Esophagus mucosa (tissue), 1 donor: ENCODE measurements at places on chromosomes 7 and 10.
A peak's percentile ranks its signal among the peaks of the same experiment; 100 is the strongest.

DNA sequence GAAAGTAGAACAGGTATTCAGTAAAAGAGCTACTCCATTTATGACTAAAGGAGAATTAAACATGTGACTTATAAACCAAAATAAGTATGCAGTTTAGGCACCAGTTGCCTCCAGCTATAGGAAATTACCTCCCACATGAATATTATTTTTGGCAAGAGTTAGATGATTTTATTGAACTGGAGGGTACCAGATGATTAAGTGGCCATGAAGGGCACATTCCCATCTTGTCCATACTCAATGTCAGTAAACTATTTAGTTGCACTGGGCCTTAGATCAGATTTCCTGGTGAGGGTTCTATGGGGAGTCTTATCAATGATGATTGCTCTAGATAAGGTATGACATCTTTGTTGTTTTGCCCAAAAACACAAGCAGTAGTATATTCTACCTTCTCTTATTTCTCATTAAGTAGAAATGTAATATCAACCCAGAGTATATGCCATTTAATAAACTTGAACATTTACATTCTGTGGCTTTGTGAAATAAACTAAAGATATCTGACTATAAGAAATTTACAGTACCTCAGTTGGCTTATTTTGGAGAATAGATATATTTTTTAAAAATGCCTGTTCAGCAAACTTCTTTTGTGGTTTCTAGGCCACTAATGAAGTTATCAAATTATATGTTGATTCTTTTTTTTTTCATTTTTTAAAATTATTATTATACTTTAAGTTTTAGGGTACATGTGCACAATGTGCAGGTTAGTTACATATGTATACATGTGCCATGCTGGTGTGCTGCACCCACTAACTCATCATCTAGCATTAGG, 145.3 kb downstream of the SEMA3A start:
- no peak for ATAC-seq

DNA sequence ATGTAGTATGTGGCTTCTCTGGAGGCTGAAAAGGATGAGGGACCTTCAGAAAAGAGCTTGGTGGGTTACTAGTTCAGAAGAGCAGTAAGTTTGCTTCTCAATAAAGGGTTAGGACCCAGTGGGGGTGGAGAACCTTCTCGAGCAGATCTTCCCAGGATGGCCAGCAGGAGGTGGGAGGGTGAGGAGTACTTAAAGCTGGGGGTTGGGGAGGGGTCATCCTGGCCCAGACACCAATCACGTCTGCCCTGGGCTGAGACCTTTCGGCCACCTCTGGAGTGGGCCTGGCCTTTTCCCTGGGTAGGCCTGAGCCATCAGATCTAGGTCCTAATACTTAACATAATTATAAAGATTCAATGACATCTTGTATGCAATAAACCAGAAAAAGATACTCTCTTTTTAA, 149.0 kb upstream of the TCF7L2 start:
- no peak for ATAC-seq

DNA sequence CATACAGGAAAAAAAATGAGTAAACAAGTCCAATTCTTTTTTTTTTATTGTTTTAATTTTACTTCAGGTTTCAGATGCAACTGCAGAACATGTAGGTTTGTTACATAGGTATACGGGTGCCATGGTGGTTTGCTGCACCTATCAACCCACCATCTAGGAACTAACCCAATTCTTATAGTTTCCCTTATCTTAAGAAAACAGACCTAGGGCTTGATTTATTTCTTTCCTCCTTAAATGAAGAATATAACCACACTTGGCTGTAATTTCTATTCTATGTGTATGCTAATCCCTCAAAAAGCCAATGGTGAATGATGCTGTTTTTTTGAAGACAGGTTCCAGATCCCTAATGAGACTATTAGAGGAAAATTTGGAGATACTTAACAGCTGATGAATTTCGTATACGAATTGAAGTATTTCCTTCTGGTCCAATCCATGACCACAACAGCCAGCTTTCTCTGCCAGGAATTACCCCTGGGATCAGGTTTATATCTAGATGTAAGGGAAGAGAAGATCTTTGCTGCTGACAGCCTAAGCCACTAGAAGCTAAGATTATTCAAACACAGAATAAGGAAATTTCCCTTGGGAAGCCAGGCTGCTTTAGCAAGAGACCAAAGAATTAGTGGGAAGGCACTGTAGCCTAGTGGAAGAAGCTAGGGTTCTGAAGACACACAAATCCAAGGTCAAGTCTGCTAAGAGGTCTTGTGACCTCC, 115.8 kb downstream of the INHBA start:
- no peak for ATAC-seq

DNA sequence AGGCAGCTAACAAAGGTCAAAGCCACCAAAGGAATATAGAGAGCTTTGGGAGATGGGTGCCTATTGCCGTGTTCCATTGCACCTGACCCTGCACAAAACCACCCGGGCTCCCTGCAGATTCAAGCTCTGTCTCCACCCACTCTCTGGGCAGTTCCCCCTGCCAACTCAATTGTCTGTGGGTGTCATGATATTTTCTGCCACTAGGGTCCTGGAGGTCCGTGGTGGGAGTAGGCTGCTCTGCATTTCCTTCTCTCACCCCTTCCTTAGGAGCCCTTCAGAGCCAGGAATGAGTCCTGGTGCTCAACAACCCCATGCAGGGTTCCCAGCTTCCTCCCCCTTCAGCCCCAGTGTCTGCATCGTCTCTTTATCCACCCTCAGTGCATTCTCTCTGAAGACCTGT, 34.1 kb downstream of the PNLIPRP2 start:
- no peak for ATAC-seq

- ATAC-seq: no peak
Measured at GRCh38 chr10:130411496-130412085, 275.4 kb downstream of the GLRX3 start.

- ATAC-seq: no peak
Measured at GRCh38 chr7:2514473-2515423, 4.8 kb upstream of the LFNG start.

DNA sequence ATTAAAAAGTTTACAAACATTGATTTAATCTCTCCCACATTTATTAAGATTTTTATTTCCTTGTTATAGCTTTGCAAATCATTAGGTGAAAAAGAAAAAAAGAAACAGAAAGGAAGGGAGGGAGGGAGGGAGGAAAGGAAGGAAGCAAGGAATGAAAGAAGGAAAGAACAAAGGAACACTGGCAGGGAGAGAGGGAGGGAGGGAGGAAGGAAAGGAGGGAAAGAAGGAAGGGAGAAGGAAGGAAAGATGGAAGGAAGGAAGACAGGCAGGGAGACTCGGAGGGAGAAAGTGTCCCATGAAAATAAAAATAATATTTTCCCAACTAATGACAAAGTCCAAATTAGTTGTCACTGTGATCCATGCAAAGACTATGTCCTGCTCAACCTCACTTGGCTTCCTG, 6.3 kb upstream of the ITGA8 start:
- no peak for ATAC-seq

GRCh38 chr7:89757910-89758309, 396.4 kb upstream of the STEAP1 start:
- ATAC-seq: no peak

- no peak for ATAC-seq
Measured at GRCh38 chr10:43653746-43654145, 5.1 kb upstream of the ZNF32 start.

DNA sequence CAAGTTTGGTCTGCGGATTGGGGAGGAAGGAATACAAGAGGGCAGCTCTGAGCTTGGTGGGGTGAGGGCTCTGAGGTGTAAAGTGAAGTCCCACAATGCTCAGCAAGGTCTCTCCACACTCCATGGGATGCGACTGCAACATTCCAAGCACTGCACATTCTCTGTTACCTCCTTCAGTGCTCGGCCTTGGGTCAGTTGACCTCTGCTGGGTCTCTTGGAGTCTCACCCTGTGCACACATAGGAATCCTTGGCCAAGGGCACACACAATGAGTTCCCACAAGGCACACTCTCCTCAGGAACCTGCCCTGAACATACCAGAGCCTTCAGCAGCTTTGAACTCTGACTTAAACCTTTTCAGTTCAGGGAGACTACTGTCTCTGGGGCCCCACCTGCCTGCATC, 2.4 kb upstream of the WDFY4 start:
- ATAC-seq: no peak

- ATAC-seq: no peak
Measured at GRCh38 chr10:28125701-28126100, 126.8 kb upstream of the ODAD2 start.

GRCh38 chr7:142104550-142105527, 6.7 kb upstream of the MGAM2 start:
- peak; percentile 55 for ATAC-seq

GRCh38 chr10:78596556-78596955, 472.2 kb upstream of the ZMIZ1 start:
- no peak for ATAC-seq

DNA sequence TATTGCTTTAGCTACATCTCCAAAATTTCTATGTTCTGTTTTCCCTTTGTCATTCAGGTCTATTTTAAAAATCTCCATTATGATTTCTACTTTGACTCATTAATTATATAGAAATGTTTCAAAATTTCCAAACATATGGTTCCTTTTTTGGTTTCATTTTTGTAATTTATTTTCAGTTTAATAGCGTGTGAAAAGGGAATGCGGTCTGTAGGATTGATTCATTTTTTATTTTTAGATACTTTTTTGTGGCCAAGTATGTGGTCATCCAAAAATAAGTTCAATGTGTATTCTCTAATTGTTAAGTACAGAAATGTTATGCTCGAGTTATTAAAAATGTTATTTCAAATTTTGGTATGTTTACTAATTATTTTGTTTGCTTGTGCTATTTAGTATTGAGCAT, 72.5 kb upstream of the ANKRD1 start:
- no peak for ATAC-seq

DNA sequence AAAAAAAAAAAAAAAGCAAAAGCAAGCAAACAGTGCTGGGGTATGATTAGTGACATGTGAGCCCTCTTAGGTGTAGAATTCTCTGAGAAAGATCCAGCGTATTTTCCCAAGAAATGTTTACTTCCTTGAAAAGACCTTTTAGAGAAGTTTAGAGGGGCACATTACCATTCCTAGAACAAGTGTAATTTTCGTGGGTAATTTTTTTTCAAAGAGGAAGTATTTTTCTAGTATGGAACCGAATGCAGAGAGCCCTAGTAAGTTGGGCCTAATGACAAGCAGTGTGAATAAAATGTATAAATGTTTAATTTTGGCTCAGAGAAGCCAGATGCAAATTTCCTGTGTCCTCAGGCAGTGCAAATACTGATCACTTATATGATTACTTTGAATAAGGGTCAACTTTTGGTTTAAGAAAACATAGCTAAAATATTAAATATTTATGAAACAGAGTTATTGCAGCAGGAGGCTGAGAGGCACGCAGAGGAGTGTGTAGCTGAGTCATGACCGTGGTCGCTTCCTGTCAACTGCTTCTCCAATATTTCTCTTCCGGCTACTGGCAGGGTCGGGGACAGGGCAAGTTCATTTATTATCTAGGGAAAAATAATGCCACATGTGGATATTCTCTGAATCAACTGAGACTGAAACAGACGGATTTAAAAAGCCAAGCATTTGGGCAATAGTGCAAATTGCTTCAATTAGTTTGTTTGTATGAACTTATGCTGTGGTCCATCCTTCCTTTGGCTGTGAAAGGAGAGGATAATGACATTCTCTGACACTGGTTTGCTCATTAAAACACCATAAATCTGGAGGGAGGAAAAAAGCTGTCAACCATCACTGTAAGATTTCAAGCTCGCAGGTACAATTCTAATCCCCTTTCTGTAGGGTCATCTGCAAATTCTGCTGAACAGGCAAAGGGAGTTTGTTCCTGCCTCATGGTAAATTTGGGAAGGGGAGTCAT, 495.2 kb downstream of the GLRX3 start:
- ATAC-seq: no peak

- ATAC-seq: no peak
Measured at GRCh38 chr10:97664282-97664850, 22.7 kb downstream of the AVPI1 start.

GRCh38 chr10:89904755-89905154, 203.4 kb downstream of the KIF20B start:
- ATAC-seq: no peak

GRCh38 chr10:83765731-83766130, 373.6 kb upstream of the GHITM start:
- ATAC-seq: no peak

DNA sequence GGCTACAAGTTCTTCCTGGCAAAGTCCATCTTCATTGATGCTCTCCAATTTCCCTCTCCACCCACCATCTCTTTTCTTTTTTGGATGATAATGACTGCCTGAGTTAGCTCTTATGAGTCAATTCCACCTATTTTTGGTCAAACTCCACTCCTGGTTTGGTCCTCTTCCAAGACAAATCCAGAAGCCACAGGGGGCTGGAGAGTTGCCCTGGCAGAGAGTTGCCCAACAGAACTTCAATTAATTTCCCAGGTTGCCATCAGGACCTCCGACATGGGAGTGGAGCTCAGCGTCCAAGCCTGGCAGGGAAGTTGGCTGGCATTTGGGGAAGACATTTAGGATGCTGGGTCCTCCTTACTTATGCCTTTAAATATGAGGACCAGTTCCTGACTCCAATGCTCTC, 29.2 kb upstream of the KCNMA1 start:
- ATAC-seq: no peak

GRCh38 chr10:109899356-109900331, 23.7 kb downstream of the XPNPEP1 start:
- no peak for ATAC-seq

- ATAC-seq: no peak
Measured at GRCh38 chr7:6551016-6551511, at the start of gene GRID2IP. Gene GRID2IP, minus strand, starts transcription at chr7:6551461. Its CDS starts 25 bp downstream, at chr7:6551436.

DNA sequence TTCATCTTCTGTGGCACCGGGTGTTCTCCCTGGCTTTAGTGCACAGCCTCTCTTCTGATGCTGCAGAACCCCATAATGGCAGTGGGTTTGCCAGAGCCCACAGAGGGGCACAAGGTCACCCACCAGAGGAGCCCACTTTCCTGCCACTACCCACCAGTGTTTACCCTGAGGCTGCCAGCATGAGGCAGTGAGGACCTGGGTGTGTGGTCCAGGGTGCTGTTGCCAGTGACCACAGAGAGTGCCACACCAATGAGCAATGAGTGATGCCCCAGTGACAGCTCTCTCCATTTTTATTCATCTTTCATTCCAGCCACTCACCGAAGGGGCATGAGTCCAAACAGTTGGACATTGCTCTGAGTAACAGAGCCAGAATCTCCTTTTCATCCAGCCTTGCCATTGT, 34.8 kb downstream of the MTURN start:
- no peak for ATAC-seq

GRCh38 chr10:132677096-132677472, 108.9 kb downstream of the NKX6-2 start:
- ATAC-seq: no peak

DNA sequence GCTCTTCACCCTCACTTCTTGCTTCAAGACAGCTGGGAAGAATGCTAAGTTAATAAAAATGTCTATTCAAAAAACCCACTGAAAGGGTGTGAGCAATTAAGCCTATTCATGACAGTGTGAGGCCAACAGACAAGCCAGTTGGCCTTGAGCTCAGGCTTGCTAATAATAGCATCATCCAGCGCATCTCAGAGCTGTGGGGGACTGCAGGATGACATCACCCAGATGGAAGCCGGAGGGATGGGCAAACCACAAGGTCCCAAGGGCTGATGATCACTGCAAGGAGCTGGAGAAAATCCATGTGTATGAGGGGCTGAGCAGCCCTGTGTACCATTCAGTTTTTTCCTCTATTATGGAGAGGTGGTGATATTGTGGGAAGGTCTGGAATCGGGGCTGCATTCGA, 770.4 kb downstream of the TNS3 start:
- no peak for ATAC-seq
